Neural progenitor cell (in vitro differentiated cells): ENCODE measurements at places on chromosomes 5 and 9.
A peak's percentile ranks its signal among the peaks of the same experiment; 100 is the strongest.

DNA sequence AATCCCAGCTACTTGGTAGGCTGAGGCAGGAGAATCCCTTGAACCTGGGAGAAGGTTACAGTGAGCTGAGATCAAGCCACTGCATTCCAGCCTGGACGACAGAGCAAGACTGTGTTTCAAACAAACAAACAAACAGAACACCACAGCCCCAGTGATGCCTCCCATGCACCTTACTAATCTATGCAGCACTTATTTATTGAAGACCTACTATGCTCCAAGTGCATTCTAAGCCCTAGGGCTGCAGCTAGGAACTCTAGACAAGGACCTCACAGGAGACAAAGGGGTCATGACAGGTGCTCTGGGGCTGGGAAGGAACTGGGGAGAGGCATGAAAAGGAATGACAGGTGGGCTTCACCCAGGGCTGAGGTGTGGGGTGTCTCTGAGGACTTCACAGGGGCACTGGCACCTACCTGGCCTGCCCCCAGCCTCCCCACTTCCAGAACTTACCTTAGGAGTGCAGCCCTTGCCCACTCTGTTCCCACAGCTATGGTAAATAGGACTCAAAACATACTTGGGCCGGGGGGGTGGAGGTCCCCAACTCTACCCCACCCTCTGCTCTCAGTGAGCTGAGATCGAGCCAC is 69.4 kb downstream of the C9orf50 start:
- DNase-seq, result no peak

DNA sequence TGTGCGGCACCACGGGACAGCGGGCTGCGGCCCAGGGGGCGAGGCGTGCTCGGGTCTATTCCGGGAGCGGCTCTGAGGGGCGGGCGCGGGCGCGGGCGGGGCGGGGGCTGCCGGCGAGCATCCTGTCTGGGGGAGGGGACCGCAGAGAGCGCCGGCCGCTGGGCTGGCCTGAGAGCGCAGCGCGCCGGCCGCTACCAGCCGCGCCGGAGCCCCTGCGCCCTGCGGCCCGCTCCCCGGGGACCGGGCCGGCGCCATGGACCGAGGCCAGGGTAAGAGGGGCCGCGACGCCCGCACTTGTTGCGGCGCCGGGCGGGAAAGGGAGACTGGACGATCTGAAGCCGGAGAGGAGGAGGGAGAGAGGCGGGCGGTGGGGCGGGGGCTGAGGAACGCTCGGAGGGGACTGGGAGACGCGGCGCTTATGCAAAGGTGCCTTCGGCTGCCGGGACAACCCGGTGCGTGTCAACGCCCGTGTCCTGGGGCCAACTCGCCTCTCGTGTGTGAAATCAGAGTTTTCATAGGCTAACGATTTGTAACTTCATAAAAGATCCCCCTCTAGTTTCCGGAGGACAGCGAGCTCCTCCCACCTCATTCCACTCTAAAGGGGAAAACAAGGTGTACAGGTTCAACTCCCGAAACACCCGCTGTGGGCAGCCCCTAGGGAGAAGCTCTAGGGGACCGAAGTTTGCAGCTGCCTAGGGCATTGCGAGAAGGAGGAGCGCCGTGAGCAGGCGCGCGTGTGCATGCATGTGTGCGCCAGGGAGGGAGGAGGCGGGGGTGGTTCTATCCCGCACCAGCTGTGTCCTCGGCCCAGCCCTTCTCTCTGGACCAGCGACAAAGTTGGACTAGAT is at the start of gene AFAP1L1:
Gene AFAP1L1, plus strand, starts transcription at position 144 of the 848 bp plus-strand sequence. Its CDS starts 110 bp downstream, at position 254.
- DNase-seq, result peak; percentile 70

DNA sequence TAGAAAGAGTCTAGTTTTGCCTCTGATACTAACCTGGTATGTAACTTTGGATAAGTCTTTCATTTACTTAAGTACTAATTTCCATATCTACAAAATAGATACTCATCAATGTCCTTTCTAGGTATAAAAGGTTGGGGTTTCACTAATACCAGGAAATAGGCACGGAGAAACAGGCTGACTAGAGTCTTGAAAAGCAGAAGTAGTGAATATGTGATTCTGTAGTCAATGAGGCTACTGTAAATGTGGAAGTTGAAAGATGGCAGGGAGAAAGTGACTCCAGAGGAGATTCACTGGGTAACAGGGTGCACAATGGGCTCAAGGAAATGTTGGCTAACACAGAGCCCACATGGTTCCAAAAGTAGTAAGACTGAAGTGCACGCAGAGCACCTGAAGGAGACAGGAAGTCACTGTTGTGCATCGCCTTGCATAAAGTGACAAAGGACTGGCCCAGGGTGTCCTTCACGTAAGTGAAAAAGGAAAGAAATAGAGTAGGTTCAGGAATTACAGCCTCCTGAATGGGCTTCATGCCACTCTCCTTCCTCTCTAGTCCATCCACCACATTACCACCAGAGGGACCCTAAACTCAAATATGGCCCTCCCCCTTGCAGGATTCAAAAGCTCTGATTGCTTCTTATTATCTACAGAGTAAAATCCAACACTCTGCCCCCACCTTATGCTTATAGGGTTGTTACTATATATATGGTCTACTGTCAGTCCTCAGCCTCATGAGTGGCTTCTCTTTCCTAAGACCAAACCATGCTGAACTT is 288.0 kb upstream of the SMARCA2 start:
- DNase-seq, result peak; percentile 42

DNA sequence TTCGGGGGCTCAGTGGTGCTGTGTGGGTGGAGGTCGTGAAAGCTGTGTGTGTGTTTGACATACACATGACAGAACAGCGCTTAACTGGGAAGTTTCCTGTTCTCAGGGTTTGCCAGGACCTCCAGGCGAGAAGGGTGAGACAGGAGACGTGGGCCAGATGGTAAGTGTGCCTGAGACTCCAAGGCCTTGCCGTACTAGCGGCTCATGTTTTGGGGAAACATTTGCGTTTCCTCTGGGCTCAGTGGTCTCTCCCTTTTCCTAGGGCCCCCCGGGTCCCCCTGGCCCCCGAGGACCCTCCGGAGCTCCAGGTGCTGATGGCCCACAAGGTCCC is 68.3 kb upstream of the FCN2 start:
- no peak for DNase-seq

DNA sequence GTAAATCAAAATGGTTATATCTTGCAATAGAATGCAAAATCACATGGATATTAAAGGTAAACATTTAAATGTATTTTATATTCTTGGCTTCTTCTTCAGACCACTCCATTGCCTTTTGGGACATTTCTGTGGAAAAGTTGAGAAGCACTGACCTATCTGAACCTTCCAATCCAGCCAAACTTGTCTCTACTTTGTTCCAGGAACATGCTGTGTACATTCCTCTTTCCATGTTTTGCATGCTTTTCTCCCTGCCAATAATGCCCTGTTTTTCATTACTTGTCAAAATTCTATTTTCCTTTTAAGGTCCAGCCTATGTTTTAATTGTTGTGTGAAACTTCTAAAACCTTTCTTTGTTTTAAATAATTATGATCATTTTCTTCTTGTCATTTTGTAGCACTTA is 28.3 kb downstream of the JAK2 start:
- no peak for DNase-seq

GRCh38 chr9:100580257-100580656 is 2.4 kb downstream of the CAVIN4 start:
- no peak for DNase-seq

DNA sequence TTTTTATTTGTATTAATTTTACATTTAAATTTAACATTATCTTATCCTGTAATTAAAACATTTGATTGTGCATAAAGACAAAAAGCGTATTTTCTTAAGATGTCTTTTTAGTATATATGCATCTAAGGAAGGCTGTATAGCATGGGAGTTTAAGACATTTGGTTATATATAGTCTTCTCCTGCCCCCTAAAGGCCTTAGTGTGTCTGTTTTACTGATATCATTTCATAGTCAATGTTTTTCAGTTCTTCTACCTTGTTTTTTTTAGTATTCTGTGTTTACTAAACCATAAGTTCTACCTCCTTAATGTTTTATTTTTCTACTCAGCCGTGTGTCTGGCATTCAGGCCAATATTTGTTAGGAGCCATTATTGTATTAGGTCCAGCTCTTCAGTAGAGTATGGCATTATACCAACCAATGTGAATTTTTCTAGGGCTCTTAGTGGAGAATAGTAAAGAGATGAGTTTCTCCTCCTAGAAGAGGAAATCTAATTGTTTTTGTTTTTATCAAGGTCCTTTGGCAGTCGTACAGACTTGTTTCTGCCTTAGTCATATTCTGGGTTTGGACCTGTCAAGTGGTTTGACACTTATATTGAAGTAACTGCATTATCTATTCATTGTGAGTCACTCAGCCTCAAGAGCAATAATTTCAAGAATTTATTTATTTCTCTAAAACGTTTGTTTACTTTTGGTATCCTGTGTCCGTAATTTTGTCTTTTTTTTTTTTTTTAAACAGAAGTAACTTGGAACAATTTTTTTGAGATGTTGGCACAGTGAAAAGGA is 74.8 kb downstream of the SLF1 start:
- peak; percentile 40 for DNase-seq

DNA sequence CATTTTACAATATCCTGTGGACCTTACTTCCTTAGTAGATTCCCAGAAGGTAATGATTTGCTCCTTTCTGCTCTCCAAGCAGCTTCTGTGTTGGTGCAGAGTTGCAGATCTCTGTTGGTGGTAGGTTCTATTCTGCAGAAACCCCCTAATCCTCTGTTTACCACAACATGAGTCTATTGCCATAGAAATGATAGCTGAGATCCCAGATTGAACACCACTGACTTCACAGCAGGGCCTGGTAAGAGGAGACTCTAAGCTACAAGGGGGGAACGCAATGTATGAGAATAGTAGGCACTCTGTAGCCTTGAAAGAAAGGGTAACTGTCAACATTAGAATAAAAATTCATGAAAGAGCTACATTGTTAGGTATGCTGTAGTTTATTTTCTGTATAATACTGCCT is 59.5 kb downstream of the MUSK start:
- DNase-seq, result peak; percentile 76

GRCh38 chr9:7894231-7894630 is 94.7 kb upstream of the DMAC1 start:
- no peak for DNase-seq

DNA sequence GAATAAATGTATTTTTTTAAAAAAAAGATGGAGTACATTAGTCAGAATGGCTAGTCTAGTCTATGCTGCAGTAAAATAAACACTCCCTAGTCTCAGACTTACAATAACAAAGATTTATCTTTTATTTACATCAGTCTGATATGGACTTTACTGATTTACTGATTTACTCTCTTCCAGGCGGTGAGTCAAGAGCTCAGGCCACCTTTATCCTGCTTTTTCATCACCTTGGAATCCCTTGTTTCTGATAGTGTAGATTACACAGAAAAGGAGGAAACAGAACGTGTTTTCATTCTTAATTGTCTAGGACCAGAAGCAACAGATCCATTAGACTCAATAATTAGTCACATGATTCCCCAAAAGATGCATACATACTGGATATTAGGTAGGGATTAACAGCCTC is 290.1 kb upstream of the TRPC7 start:
- DNase-seq, result no peak

GRCh38 chr9:95215336-95215898 is 102.1 kb downstream of the FANCC start:
- no peak for DNase-seq

DNA sequence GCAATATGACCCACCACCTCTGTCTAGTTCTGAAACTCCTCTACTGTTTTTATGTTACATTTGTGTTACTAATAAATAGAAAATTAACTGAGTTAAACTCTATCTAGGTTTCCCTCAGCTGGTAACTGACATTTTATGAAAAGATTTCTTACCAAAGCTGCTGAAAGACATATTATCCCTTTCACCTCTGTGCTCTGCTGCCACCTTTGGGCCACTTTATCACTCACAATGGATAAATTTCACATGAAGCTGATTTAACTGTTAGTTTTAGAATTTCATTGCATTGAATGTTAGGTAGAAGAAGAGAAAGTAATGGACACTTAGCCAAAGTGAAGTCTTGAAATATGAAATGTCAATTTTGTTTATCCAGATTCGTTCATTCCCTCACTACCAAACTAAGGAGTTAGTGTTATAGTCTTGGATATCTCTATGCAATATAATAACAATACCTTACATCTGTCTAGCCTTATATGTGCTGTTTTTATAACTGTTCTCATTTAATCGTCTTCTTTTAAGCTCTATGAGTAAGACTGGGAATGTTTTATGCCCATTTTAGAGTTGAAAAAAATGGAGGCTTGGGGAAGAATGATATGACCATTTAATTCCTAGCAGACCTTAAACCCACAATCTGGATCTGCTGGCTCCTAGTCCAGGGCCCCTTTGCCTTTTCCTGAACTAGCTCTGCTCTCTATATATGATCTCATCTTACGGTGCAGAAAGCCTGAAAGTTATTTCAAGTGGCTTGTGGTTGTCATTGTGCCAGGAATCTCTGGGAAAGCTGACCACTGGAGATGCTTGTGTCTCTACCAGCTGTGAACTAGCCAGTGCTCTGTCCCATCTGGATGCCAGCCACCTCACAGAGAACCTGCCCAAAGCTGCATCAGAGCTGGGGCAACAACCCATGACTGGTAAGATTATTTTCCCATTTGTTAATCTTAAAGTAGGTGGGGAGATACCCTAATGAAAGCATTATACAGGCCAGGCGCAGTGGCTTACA is 97.1 kb downstream of the GOLPH3 start:
- peak; percentile 62 for DNase-seq

- DNase-seq, result no peak
These were observed 43.3 kb downstream of the ACTL7B start for GRCh38 chr9:108812396-108813025.

GRCh38 chr5:142684508-142685041 is 1.3 kb downstream of the FGF1 start:
- peak; percentile 65 for DNase-seq

DNA sequence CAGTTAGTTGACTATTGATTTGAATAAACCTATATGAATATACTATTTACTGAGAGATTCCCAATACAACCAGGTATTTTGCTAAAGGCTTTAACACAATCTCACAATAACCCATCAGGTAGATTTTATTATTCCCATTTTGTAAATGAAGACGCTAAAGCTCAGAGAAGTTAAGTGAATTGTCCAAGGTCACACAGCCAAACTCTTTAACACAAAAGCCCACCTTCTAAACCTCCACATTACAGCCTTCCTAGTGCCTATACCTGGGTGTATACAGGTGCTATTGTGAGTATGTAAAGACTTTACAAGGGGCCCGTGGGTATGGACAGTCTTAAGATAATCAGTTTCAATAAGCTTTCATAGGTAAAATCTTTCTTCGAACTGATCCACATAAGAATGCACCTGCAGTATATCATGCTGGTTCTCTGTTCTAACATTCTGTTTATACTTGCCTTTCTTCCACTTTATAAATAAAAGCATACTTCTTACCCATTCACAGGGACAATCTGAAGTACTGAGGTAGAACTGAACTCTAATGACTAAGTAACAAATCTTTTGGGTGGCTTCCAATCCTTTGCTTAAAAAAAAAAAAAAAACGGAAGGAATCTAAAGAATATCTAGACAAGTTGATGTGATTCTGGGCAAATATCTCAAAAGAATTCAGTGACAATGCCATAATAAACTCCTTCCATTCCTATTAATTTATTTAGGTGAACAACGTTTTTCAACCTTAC is 59.1 kb downstream of the PJA2 start:
- DNase-seq, result no peak
